ENCODE measurements at places on chromosomes 3 and 15.

GRCh38 chr3:80890571-80890970 is 870.9 kb downstream of the GBE1 start:
- DNase-seq, result no peak

- DNase-seq, result no peak
Measured at GRCh38 chr3:8548502-8549275, 47.1 kb downstream of the LMCD1 start.

- no peak for DNase-seq
Measured at GRCh38 chr3:14227856-14228255, 49.2 kb downstream of the LSM3 start.

DNA sequence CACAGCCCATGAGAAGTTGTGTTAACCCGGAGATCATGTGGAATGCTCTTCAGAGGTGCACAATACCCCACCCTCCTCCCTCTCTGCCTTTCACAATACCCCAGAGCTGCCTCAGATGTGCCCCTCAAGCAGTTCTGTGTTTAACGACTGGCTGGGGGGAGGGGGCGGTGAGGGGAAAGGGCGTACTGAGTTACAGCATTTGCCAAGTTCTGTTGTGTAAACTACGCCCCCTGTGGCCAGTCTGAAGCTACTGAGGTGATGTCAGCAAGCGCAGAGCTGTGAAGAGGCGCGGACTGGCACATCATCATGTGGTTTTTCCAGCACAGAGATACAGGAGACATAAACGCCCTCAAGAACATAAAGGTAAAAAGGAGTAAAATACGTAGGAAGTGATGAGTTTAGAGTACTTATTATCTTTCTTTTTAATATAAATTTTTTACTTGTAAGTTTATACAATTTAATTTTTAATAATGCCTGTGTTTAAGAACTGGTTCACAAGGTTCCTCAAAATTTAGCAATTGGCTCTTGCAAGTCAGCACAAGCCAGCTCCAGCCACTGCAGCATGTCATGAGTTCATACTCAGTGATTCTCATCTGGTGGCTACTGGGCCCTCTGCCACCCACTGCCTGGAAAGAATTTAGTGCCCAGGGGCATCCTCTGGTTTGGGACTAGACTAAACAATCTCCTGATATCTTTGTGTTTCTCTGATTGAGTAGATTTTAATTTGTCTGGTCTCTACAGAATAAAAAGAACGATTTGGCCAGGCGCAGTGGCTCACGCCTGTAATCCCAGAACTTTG is 1.7 kb downstream of the EPB42 start:
- no peak for DNase-seq

GRCh38 chr3:183875411-183875810 is 9.3 kb downstream of the PARL start:
- no peak for DNase-seq

DNA sequence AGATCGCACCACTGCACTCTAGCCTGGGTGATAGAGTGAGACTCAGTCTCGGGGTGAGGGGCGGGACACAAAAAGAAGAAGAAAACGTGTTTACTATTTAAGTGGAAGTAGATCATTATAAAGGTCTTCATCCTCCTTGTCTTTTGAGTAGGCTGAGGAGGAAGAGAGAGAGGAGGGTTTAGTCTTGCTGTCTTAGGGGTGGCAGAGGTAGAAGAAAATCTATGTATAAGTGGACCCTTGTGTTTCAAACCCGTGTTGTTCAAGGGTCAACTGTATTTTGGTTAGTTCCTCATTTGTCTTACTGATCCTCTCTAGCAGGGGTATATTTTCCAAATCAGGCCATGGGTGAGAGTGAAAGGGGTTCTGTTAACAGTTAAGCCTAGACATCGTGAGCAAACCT is 40.1 kb downstream of the TRIM71 start:
- no peak for DNase-seq

- DNase-seq, result no peak
Measured at GRCh38 chr3:158108445-158108985, 1.4 kb upstream of the RSRC1 start.

GRCh38 chr15:46280762-46281542 is 646.1 kb downstream of the SQOR start:
- no peak for DNase-seq

- no peak for DNase-seq
Measured at GRCh38 chr3:42264399-42265058, 1.5 kb downstream of the CCK start.

DNA sequence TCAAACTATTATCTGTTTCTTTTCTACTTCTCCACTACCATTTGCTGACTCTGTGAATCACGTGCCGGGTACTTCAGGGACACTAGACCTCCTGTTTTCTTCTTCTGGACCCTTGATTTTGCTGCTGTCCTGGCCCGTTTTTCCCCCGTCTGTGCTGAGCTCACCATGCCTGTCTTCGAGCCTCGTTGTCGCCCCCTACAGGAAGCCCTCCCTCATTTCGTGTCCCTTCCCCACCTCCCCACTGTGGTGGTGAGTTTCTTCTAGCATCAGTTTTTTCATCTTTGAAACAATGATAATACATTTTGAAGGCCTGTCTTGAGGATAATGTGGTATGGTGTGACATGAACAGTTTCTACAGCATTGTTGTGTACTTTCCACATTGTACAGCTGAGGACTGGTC is 12.8 kb downstream of the GABRG3 start:
- no peak for DNase-seq

GRCh38 chr3:10522646-10523303 is 17.4 kb upstream of the ATP2B2 start:
- no peak for DNase-seq

GRCh38 chr15:91049378-91050127 is 27.2 kb upstream of the VPS33B start:
- DNase-seq, result no peak

GRCh38 chr3:4812591-4812990 is 166.6 kb upstream of the BHLHE40 start:
- no peak for DNase-seq

DNA sequence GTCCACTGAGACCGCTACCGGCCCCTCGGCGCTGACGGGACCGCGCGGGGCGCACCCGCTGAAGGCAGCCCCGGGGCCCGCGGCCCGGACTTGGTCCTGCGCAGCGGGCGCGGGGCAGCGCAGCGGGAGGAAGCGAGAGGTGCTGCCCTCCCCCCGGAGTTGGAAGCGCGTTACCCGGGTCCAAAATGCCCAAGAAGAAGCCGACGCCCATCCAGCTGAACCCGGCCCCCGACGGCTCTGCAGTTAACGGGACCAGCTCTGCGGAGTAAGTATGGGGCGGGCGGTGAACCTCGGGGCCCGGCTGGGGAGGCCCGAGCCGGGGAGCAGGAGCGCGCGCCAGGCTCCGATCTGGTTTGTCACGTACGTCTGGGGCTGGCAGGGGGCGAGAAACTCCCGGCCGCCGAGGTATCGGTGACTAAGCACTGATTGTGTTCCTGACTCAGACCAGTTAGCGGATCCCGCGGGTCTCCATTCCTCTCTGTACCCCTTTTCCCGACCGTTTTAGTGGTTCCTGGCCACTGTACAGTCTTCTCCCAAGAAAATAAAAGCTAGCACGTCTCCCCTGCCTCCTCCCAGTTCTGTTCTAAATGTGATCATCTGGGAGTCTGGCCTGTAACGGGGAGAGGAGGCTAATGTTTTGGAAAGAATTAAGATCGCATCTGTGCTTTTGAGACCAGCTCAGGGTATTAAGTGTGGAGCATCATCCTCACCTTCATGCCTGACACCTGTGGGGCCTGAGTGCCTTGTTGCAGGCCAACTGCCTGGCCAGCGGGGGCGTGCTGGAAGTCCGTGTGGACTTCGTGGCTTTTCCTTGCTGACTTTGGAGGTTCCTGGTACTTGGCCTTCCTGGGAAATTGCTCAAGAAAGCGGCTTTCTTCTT is 691 bp downstream of the MAP2K1 start:
- DNase-seq, result peak; percentile 40

DNA sequence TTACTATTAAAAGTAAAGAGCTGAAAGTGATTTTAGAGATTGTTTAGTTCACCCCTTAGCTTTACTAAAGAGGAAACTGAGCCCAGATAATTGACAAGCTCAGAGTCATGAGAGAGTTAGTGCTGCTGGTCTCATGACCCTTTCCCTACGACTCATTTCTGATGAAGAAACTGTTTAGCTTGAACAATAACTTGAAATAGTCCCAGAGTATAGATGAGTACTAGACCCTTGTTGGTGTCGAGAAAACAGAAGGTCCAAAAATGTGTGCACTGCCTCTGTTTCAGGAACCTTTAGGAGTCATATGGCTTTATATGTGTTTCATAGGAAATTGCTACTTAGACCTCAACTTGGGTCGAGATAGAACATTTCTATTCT is 58.2 kb downstream of the IL16 start:
- DNase-seq, result no peak

DNA sequence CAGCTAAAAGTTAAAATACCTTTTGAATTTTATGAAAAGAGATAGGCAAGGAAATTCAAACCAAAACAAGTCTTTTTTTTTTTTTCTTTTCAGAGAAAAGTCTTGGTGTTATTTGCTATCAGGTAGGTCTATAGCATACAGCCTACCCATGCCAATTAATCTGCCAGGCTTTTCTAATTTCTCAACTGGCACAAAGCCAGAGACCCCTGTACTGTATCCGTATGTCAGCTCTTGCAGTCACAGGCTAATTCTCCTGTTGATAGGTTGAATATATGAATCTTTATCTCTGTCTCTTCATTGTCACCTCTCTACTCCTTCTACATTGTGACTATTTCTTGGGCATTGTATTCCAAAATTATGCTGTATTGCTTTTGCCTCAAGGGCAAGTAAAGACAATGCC is 133.4 kb downstream of the IL5RA start:
- no peak for DNase-seq

- DNase-seq, result no peak
Measured at GRCh38 chr15:65816441-65816840, 24.3 kb upstream of the DENND4A start.

DNA sequence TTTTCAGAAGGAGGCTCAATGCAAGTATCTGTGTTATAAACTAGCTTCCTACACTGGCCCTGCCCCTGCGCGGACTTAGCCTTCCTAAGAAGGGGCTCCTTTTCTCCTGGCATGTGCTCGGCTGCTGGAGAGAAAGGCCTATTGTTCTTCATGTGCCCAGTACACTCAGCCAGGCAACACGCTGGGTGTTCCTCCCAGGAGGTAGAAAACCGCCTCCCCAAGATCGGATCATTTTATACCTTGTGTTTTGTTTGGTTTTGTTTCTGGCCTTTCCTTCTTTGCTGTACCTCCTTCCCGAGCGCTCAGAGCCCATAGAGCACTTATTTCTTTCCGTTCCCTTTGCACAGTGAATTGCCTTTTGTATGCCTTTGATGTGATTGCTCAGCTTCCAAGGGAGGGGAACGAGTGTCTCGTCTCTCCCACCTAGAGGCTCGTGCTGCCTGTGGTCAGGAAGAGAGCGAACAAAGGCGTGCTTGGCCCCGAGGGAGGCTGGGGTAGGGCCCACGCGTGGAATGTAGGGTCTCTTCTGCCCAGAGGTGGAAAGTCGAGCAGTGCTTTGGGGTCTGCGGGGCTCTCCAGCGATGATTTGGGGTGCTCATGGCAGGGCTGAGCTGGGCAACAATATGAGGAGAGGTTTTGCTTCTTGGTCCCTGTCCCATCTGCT is 30.0 kb downstream of the CCNL1 start:
- DNase-seq, result no peak

DNA sequence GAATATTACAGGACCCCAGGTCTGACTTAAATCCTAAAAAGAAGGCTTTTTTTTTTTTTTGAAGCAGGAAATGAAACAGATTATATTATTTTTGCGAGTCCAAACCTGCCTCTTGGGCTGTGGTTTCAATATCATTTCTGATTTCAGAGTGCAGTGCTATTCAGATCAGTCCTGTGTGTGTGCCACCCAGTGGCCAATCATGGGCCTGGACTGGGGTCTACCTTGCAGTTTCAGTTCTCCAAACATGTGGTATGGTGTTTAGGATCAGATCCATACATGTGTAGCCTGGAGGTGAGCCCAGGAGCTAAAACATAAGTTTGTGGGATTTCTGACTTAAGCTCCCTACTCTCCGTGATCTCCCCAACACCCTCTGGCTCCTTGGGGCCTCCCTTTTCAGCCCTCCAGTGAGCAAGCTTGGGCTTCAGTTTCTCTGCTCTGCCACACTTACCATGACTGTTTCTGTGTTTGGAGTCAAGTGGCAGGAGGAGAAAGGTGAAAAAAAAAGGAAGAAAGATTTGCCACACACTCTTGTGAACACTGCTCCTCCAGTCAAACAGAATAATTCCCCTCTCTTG is 12.1 kb upstream of the THSD4 start:
- DNase-seq, result no peak

DNA sequence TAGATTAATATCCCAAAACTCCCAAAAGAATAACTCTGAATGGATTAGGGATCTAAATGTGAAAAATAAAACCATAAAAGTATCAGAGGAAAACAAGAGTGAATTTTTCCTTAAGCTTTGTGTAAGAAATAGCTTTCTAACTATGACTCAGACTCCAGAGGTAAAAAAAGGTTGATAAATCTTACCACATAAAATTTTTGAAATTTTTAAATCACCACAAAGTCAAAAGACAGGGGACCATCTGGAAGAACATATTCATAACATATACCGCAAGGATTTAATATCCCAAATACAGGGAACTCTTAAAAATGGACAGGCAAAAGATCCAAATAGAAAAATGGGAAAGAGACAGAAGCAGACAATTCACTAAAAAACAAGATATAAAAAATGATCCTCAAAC is 145.0 kb downstream of the ARNT2 start:
- DNase-seq, result no peak

All from stimulated activated CD4-positive, alpha-beta T cell treated with anti-CD3 and anti-CD28 coated beads, Interleukin-15, amount 100 ng/mL, for 1 hour (primary cell).